Osteoblast (primary cell): ENCODE measurements at places on chromosomes 2 and 18. TPM values are rescaled to one million over a fixed set of nuclear protein-coding genes. Genes with fewer than 3 reads are reported as not detected.
A peak's percentile ranks its signal among the peaks of the same experiment; 100 is the strongest.

VIL1 gene
- under 0.01 TPM in 1 of 2 replicates, not detected in the other for total RNA-seq

DNA sequence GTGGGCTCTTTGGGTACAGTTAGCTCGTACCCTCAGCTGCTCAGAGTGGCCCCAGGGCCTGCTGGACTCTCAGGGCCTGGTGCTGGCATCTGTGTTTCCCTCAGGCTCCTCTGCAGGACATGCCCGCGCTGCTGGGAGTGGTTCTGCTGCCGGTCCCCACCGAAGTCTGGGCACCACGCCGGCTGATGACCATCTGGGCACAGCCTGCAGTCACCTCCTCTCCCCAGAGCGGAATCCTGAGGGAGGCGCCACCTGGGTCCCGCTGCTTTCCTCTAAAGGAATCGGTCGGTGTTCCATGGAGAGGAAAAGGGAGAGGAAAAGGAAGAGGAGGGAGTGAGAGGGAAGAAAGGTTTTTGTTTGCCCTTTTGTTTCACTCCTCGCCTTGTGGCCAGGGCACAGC is 43.6 kb downstream of the MC2R start:
- DNase-seq = no peak

FOXI3 gene
- total RNA-seq = not detected in 2 replicates

GRCh38 chr18:75408554-75409506 is 18.7 kb downstream of the SMIM21 start:
- DNase-seq = peak; percentile 92

CRYGA gene
- not detected in 2 replicates for total RNA-seq

GRCh38 chr2:212727751-212728150 is 189.1 kb upstream of the ERBB4 start:
- DNase-seq = no peak

AGXT gene
- total RNA-seq = not detected in 2 replicates

DNA sequence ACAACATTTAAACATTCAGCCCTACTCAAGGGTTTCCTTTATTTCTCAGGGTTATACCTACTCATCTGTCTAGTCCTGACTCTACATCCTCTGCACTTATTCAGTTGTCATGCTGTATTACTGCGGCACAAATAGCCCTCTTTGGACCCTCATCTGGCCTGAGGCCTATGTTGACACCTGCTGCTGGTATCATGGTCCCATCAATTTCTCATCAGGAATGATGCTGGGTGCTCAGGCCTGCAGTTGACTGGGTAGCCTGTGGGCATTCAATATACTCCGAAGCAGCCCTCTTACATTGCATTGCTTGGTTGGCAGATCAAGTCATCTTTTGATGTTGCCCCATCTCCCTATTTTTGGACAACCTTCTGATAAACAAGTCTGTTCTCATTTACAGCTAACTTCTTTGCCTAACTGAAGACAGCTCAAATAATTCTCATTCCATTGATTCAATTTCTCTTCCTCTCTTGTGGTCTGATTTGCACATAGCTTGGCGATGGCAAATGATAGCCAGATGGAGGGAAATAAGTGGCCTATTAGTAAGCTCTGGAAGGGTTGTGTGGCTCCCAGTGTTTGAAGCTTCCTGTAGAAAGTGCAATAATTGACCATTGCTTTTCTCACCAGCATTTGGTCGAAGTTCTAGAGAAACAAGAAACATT is 19.1 kb upstream of the MC4R start:
- DNase-seq = no peak

DNA sequence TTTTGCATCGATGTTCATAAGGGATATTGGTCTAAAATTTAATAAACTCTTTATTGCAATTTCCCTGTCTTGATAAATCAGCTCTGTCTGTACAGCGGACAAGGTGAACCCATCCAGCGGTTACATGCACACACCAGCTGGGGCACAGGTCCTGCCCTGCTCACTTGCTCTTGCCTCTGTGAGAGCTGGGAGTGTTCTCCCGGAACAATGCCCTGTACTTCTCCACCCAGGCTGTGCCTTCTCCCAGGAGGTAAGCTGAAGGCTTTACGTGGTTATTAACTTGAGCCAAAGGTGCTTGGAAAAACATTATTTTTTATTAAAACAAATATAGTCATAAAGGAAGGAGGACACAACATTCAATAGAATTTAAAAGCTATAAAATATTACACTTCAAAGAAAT is 117.6 kb downstream of the ALPK2 start:
- DNase-seq = no peak

DNA sequence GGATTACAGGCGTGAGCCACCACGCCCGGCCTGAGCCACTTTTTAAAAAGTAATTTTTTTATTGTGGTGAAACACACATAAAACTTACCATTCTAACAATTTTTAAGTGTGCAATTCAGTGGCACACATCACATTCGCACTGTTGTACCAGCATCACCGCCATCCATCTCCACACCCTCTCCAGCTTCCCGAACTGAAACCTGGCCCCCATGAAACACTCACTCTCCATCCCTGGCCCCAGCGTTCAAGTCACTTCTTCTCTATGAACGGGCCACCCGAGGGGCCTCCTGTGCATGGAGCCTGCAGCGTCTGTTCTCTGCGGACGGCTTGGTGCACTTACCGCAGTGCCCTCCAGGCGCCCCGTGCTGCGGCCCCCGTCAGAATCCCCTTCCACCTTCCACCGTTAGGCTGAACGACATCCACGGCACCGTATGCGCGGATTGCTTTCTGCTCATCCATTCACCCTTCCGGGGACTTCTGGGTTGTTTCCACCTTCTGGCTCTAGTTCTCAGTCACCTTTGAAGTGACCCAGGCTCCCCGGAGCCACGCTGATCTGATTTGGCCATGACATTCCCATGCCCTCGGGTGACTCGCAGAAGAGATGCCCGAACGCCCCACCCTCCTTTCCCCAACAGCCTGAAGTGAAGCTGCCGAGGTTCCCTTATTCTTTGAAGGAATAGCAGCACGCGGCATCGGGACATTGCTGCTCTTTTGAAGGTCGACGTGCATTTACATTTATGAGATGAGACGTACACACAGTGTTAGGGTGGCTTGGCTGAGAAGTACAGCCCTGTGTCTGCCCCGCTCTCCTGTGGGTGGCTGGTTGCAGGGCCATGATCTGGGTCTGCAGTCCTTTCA is 134.4 kb downstream of the MBP start:
- no peak for DNase-seq

PLEKHH2 gene
- 18.8 and 19.2 TPM in 2 replicates for total RNA-seq

NTSR2 gene
- not detected in 2 replicates for total RNA-seq

GRCh38 chr2:43387092-43388062 is 161.0 kb upstream of the ZFP36L2 start:
- DNase-seq = peak; percentile 47

DNA sequence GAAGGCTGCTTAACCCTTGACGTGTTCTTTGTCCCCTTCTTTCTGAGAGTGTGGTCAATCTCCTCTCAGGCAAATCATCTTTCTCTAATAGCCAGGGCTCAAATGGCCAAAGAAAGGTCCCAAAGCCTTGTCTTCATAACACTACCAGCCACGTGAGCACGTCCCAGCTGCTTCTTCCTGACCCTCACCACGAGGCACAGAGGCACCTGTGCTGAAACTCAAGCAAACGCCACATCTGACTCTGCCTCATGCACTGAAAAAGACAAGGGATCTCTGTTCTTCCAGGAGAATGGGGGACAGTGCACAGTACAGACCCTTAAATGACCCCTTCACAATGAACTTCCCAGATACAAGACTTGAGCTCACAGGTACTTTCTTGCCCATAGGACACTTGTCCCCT is 31.8 kb downstream of the BCL11A start:
- no peak for DNase-seq

GPR75 gene
- 1.8 and 2.2 TPM in 2 replicates for total RNA-seq

CD8B2 gene
- total RNA-seq = not detected in 2 replicates

- no peak for DNase-seq
These were observed 1690.4 kb upstream of the SLC39A10 start for GRCh38 chr2:193966590-193966989.
